ENCODE measurements at places on chromosomes 13 and 19. TPM values are rescaled to one million over a fixed set of nuclear protein-coding genes. Genes with fewer than 3 reads are reported as not detected.

TRPM4 gene
- 17.2 TPM for total RNA-seq

NCR1 gene
- total RNA-seq: not detected

TMEM255B gene
- total RNA-seq: 47.4 TPM

KCNJ14 gene
- total RNA-seq: 0.26 TPM

ATP8B3 gene
- total RNA-seq: 0.52 TPM

SULT2B1 gene
- not detected for total RNA-seq

TJP3 gene
- total RNA-seq: under 0.01 TPM

Data from dermis lymphatic vessel endothelial cell (primary cell).